8988T (cell line): ENCODE measurements at places on chromosomes 1 and 21.

GRCh38 chr1:211335522-211336157 is 9.0 kb downstream of the TRAF5 start:
- no peak for DNase-seq

DNA sequence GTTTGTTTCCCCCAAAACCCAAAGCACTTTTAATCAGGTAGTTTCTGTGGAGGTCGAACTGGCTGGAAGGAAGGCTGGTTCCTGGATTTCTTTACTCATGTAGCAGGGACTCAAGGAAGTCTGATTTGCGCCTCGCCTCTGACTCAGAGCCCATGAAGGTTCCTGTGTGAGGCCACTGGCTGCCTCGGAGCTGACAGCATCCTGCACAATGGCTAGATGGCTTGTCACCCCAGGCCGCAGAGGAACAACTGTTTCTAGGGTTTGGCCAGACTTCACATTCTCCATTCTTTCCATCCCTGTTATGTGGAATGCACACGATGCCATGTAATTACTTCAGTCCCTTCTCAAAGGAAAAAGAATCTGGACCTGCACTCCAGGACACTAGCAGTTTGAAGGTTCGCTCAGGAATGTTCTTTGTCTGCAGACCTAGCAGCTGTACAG is 39.1 kb upstream of the PRSS38 start:
- DNase-seq, result no peak

DNA sequence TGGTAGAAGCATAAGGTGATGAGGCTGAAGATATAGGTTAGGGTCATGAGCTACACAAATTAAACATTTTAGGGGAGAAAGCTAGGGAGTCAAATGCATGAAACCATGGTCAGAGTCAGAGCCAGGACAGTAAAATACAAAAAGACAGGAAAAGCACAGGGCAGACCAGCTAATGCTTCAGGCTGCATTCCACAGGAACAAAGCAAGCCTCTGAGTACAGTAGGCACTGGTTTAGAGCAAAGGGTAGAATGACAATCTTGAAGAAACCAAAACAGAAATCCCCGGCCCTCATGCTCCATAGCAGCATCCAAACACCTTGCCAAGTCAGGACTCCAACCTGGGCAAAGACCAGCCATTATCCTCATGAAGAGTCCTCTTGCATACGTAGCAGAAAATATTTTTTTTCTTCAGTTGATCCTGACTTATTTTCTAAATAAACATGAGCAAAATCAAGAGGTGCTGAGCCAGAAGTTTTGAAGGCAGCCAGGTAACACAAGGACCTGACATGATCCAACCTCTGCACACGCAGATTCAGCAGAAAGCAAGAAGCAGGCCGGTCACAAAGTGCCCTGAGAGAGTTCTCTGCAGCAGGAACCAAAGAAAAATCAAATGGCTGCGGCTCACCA is 273.1 kb downstream of the TTLL7 start:
- no peak for DNase-seq

GRCh38 chr21:29215709-29216108 is 83.0 kb upstream of the BACH1 start:
- no peak for DNase-seq

- no peak for DNase-seq
Observed at GRCh38 chr1:203187689-203188264, 1.3 kb upstream of the CHI3L1 start.

GRCh38 chr1:35706846-35707600 is 11.7 kb downstream of the C1orf216 start:
- no peak for DNase-seq

DNA sequence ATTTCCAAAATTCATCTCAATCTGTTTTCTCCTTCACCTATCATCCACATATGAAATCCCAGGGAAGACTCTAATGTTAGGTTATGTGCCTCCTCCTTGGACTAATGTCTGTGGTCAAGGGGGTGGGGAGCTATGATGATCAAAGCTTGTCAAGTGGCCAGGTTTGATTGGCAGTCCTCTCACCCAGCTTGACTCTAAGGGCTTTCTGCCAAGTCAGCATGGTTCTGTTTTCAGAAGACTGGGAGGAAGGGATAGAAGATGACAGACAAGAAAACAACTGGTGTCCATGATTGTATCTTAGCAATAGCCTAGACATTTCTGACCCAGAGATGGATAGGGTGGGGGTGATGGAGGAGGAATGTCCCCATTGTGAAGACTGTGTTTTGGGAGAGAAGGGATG is 9.1 kb upstream of the THEM5 start:
- no peak for DNase-seq

GRCh38 chr1:236063919-236064673 is 794 bp downstream of the NID1 start:
- DNase-seq, result no peak
